CD8-positive, alpha-beta memory T cell (primary cell): ENCODE measurements at places on chromosomes 13 and 19.
A peak's percentile ranks its signal among the peaks of the same experiment; 100 is the strongest.

GRCh38 chr19:4088975-4089374, 22.3 kb upstream of the ZBTB7A start:
- peak; percentile 81 for DNase-seq

GRCh38 chr13:46629811-46630413, 76.9 kb downstream of the LRCH1 start:
- no peak for DNase-seq

DNA sequence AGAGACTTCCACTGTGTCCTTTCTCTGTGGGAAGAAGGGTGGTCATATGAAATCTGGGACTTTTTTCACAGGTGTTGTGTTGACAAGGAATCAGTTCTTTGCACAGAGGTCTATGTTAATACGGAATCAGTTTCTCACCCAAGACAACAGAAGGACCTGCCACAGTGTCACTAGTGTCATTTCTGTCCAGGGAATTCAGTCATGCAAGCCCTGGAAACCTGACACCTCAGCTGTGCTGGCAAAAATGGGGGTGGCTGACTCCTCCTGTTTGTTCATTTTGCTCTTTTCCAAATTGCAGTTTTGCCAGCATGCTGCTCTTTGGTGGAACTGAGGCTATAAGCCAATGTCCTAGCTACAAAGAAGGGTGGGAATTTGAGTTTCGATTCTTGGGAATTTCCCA, 49.8 kb upstream of the ESD start:
- no peak for DNase-seq

DNA sequence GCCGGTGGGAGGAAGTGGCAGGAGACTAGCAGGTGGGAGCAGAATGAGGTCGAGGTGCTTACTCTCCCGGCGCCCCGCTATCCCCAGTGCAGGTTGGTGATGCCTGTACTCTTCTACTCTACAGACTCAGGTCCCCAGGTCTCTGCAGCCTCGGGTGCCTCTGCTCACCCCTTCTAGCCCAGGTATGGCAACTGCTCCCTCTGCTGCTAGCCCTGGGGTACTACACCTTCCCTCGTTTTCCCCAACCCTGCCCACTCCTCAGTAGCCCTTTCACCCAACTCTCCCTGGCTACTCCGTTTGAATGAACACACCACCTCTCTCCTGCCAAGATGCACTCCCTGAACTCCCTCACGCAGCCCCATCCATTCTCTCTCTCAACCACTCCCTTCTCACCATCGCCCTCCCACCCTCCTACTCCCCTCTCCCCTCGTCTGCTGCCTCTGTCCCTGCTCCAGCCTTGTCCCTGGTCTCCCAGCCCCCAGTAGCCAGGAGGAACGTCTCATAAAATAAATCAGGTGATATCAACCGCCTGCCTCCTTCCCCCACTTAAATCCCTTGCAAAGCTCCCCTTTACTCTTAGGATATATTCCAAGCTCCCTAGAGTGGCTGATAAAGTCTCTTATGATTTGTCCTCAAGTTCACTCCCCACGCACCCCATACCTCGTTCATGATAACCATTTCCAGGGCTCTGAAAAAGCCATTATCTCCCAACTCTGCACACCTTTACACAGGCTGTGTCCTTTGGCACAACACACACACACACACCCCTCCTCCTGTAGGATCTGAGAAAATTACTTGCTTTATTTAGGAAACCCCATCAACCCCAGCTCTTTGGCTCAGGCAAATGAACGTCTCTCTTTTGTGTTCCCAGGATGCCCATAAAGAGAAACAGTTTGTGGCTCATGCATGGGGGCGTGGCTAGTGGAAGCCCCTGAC, 8.2 kb upstream of the MEIS3 start:
- peak; percentile 59 for DNase-seq

GRCh38 chr13:46131705-46132104, 26.9 kb upstream of the CPB2 start:
- DNase-seq = no peak

- no peak for DNase-seq
These were observed 28.3 kb downstream of the CEBPA start for GRCh38 chr19:33273881-33274662.

DNA sequence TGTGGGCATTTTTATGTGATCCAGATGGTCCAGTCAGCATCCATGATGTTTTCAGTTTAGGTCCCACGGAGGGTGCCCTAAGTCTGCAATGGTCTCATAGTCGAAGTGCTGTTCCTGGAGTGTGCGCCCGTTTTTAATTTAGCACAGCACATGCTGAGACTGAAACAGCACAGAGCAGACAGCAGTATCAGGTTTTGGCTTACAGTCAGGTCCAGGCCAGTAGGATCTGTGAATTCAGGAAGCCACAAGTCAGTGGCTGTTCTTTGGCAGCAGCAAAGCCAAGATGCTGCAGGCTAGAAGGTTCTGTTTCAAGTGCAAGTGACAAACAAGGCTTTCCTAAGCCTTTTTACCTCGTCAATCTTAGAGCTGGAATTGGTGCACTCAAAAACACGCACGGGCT, 18.3 kb downstream of the FBXO27 start:
- DNase-seq = no peak

DNA sequence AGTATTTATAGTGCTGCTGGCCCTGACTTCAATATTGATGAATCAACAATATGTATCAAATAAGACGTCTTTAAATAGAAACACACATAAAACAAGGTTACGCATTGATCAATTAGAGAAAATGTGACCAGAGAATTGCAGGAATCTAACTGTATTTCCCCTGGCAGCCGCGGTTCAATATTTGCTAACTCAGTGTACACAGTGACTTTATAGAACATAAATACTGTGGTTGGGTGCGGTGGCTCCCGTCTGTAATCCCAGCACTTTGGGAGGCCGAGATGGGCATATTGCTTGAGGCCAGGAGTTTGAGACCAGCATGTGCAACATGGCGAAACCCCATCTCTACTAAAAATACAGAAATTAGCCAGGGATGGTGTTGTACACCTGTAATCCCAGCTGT, 22.8 kb upstream of the UPF3A start:
- DNase-seq = no peak

- DNase-seq = no peak
These were observed 187.0 kb downstream of the MYO16 start for GRCh38 chr13:108816375-108816774.

- no peak for DNase-seq
These were observed 188.7 kb downstream of the LHFPL6 start for GRCh38 chr13:39414339-39414738.

DNA sequence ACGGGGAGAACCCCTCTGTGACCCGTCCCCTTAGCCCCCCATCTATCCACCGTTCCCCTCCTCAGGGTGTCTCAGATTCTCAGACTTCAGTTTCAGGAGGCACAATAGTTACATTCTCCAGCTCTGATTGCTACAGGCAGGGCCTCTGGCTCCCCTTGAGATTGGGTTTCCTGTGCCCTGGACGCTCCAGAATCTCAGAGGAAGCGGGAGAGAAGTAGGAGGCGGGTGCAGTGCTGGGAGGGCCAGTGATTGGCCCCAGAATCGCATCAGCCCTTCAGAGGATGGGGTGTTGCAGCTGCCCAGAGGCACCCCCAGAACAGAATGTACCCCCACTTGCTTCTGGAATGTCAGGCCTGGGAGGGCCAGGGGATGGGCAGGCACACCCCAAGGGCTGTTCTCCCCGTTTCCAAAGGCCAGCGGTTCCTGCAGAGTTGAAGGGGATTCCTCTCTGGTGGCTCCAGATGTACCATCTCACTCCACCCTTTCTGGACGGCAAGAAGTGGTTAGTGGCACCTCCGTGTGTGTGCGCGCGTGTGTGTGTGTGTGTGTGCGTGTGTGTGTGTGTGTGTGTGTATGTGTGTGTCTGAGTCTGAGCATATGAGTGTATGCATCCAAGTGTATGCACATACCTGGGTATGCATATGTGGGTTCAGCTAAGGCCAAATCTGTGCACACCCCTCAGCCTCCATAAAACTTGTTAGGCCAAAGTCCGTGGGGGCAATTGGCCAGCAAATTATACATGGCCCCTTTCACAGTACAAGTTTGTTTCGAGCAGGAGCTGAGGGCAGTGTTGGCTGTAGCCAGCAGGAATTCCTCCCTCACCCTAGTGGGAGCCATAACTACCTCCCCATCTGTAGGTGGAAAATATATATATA, 35.5 kb downstream of the LYL1 start:
- DNase-seq = no peak

DNA sequence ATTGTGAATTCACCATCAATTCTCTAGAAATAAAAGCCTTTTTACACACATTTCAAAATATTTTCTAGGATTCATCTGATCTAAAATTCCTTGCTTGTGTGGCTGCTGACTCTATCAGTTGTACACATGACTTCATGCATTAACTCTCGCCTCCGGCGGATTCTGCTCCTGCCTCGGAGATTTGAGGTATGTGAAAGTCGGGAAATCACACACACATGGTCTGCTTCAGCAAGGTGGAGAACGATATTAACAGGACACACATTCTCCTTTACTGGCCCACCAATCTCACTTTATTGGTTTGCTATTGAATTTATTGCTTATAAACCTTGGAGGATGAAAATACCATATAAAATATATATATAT, 855.7 kb downstream of the SLITRK5 start:
- DNase-seq = no peak

- DNase-seq = no peak
These were observed 2.2 kb upstream of the ZIC5 start for GRCh38 chr13:99973808-99974185.

DNA sequence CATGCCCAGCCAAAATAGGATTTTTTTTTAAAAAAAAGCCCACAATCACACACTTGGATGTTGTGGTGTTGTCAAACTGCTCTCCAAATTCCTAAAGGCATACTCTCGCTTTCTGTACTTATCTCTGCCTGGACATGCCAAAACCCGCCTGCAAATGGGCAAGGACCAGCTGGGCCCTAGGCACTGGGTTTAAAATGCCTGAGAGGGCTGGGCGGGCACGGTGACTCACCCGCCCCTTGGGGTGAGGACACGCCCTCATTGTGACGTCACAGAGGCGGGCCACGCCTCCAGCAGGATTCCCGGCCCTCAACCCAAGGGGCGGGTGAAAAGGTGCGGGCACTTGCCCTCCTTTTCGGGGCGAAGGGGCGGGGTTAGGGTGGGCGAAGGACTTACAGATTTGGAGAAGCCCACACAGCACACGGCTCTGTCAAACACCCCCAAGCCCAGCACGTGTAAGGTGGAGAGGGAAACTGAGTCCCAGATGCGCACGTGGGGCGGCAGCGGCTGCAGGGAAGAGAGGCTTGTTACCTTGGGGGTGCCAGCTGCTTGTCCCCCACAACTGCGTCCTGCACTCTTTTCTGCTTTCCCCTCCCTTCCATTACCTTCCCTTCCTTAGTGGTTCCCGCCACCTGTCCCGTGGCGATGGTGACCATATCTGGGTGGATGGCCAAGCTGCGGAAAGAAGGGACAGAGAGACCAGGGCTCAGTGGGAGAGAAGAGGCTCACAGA, 6.6 kb downstream of the EML2 start:
- peak; percentile 25 for DNase-seq

- DNase-seq = no peak
These were observed 2882.5 kb downstream of the PCDH9 start for GRCh38 chr13:64347664-64348063.

GRCh38 chr19:2358548-2359173, 1.4 kb upstream of the TMPRSS9 start:
- DNase-seq = no peak

DNA sequence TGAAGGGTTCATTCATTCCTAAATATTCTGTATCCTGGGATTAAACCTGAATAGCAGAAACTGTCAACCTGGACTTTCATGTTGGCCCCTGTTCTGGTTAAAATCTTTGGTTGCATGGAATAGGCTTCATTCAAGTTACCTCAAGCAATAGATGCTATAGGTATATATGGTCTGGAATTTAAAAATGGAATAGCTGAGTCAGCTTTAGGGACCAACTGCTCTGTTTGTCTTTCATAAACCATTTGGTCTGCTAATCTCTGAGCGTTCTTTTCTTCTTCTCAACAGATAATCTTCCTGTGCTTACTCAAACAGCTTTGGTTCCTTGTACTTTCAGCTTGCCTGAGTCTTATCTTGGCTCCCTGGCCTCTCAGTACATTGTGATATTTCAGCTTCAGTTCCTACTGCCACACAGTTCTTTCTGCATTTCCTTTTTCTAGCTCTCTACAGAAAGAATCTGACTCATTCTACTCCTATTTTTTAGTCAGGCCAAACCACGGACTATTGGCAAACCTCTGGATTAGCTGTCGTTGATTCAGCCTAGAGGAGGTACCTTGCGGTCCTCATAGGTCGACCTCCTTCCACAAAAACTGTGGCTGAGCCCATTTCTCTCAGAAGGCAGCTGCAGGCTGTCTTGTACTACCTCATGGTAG, 35.9 kb upstream of the MAB21L1 start:
- no peak for DNase-seq

GRCh38 chr13:38637576-38637975, 49.3 kb upstream of the FREM2 start:
- DNase-seq = no peak

- no peak for DNase-seq
These were observed 309.8 kb downstream of the DNAJC15 start for GRCh38 chr13:43333176-43333575.

- peak; percentile 22 for DNase-seq
These were observed 28.9 kb downstream of the TDRD12 start for GRCh38 chr19:32748497-32748896.

DNA sequence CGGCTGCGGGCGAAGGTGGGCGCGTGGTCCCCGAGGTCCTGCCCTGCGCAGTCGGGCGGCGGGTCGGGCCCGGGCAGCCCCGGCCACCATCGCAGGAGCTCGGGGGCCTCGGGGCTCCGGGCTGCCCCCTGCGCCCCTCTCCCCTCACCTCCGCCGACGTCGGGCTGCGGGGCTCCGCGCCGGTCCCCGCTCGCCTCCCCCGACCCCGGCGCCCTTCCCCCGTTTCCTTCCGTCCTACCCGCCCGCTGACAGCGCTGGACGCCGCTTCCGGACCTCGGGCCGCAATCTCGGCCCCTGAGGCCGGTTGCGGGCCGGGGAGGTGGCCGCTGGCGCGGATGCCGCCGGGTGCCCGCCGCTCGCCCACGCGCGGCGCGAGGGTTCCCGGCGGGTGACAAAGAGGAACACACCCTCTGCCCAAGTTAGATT, 720 bp downstream of the FARP1 start:
- no peak for DNase-seq

DNA sequence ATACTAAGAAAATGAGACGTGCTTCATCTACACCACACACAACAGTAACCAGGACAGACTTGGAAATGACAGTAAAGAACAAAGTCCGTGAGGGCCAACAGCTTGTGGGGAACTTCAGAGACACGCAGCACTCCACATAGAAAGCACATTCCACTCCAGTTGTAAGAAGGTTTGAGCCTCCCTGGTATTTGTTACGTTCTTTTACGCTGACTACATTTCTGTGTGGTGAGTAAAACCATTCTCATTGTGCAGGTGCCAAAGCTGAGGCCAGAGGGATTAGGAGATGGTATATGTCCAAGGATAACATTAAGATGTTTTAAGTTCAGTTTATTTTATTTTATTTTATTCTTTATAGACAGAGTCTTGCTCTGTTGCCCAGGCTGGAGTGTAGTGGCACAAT, 1189.9 kb downstream of the UQCRFS1 start:
- no peak for DNase-seq

- peak; percentile 42 for DNase-seq
These were observed 27.9 kb downstream of the RCBTB2 start for GRCh38 chr13:48505012-48505411.

GRCh38 chr19:10936661-10937084, 8.1 kb downstream of the TIMM29 start:
- DNase-seq = no peak
